Fibroblast of the aortic adventitia (primary cell): ENCODE measurements at places on chromosomes 6 and 20.

DNA sequence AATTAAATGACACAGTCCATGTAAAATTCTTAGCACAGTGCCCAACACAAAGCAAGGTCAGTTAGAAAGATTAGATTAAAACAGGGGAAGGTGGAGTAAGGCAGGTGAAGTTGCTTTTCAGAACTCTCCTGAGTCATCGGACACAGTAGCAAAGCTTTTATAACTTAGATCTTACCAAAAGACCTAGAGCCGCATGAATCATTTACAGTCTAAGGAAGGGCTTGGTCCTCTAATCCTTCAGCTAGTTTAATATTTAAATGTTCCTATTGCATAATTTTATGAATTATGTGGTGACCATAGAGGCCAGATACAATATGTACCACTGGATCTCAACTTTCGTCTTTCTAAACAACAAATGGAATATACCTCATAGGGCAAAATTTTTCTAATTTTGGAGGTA, 202.1 kb upstream of the SNX9 start:
- DNase-seq = no peak

- peak; percentile 36 for DNase-seq
Observed at GRCh38 chr6:42316981-42317380, 99.3 kb upstream of the MRPS10 start.

DNA sequence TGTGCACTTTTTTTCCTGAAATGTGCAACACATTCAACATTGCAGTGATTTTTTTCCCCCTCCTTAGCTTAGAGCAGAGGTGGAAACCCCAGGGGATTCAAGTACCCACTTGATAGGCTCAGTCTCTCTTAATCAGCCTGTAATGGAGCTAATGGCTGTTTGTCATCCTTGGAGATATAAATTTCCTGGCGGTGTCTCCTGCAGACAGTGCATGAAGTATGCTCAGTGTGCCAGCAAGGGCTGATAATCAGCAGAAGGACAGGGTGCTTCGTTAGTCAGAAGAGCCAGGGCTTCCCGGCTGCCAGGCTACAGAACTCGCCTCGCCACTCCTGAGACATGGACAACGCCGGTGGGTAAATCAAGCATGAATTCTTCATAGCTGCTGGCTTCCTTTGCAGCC, 69.8 kb upstream of the PHACTR2 start:
- DNase-seq = no peak

DNA sequence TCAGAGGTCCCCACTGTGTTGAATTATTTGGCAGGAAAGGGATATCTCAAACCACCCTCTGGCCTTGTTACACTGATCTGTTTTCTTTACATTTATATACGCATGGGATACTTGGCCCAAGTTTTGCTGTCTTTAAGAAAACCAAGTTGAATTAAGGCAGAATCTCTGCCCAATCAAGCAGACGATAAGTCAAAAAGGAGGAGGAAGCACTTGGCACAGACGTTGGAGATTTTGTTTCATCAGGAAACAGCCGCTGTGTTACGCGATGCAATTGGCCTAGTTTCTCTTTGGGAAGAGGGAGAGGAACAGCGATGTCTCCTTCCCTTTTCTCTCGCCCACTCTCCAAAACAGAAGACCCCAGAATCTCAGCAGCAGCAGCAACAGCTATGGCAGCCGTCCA, 20.2 kb upstream of the NAA20 start:
- no peak for DNase-seq

- DNase-seq = peak; percentile 26
Observed at GRCh38 chr6:54621285-54621684, 225.3 kb upstream of the FAM83B start.

GRCh38 chr20:44034965-44035635, 120.4 kb downstream of the TOX2 start:
- no peak for DNase-seq

DNA sequence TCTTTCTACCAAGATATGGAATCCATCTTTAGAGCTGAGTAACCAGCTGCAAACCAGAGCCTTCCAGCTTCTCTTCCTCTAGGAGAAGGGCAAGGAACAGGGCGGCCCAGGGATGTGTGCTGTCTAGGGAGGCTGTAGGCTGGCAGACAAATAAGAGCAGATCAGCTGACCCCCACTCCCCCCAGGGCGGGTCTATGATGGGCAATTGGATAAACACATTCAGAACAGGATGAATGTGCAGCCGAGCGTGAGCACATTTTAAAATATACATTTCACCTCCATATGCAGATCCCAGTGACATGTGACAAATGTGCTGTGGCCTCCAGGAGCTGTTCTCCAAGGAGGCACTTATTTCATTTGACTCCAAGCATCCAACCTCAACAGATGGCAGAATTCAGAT, 580.1 kb downstream of the PTPRT start:
- DNase-seq = no peak
